Central memory CD4-positive, alpha-beta T cell (primary cell): ENCODE measurements at places on chromosomes 6 and 20.

GRCh38 chr6:7939184-7939863, 28.7 kb upstream of the TXNDC5 start:
- DNase-seq = no peak

GRCh38 chr6:378090-378957, 13.2 kb upstream of the IRF4 start:
- DNase-seq = no peak

DNA sequence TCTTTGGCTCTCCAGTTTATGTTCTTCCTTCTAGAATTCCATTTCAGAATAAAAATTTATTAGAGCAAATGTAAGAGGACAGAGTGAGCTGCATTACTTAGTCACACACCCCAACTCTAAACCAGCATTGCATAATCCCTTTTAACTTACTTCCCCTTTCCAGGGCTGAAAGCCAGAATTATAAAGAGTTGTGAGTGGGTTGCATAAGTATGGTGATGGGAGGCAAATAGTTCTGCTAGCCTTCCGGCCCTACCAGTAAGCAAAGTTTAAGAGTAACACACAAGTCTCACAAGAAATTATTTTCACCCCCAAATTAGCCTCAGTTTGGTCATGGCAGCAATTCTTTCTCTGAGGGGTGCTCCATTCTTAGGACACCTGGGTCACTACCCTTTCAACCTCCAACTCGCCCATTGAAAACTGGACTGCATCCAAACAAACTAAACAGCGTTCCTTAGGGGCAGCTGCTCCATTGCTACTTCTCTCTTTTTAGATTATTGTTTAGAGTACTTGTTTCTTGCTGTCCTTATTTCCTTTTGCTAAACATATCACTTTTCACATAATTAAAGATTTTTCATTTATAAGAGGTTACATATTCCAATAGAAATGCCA, 1.6 kb downstream of the KIAA0408 start:
- DNase-seq = no peak

DNA sequence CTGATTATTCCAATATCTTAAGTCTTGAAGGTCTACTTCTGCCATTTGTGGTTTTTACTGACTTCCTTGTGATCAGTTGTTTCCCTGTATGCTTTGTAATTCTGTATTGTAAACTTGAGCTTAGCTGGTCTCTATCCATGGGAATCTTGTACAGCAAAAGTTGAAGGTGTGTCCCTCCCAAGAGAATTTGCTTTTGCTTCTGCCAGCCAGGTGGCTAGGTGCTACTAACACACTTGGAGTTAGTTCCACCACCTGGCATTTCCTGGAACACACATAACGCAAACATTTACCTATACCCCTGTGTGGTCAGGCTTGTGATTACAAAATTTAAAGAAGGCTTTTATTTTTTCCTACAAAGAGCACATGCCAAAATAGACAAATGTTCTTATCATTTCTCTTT, 141.2 kb downstream of the GRM4 start:
- DNase-seq = no peak

DNA sequence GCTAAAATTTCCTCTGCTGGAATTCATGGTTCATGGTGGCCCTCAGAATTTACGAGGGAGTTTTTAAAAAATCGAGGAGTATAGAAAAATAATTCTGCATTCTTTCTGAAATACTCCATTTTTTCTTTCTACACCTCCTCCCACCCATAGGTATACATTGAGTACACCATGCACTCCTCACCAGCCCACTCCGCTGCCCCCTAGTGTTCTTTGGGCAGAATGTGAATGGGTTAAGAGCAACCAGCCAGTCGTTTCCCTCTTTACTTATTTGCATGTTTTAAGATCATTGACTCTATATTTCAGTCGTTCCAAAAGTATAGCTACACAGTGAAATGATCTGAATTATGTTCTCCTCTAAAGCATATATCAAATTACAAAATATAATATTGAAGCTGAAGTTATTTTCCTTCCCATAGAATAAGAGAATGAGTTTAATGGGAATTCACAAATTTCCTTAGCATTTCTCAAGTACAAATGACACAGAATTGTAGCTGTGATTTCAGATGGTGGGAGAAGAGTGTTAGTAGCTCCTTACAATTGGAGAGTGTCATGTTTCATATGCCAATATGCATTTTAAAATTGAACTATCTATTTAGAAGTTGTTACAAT, 977.7 kb upstream of the SLC35B3 start:
- DNase-seq = no peak

GRCh38 chr6:89978749-89979145, 84.5 kb downstream of the GJA10 start:
- DNase-seq = no peak
